Lung microvascular endothelial cell (primary cell): ENCODE measurements at places on chromosomes 11 and 22.
A peak's percentile ranks its signal among the peaks of the same experiment; 100 is the strongest.

GRCh38 chr11:8503910-8504364 is 90.1 kb downstream of the STK33 start:
- DNase-seq: no peak

DNA sequence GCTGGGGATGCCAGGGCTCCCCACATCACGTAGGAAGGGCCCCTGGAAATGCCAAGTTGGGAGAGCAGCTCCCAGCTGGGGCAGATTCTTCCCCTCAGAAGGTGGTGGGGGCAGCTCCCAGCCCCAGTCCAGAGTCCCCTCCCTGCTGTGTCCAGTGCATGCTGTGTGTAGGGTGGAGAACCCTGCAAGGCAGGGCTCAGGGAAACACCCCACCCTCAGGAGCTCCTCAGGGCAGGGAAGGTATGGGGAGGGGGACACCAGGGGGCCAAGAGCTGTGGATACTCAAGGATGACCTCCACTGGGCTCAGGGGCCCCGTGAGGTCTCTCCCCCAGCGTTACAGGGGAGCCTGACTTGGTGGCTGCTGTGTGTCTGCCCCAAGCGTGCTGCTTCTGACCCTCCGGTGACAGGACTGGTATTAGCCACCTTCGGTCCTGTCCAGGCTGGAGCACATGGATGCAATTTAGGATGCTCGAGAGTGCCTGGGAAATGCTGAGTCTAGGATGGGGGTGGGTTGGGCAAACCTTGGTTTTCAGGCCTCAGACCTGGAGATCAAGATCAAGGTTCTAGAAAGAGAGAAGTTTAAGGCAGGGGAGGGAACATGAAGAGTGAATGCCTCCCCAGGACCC is 16.1 kb upstream of the CABP7 start:
- no peak for DNase-seq

- no peak for DNase-seq
These were observed 15.2 kb upstream of the NUP160 start for GRCh38 chr11:47863189-47863897.

- no peak for DNase-seq
These were observed 10.1 kb upstream of the B4GALNT4 start for GRCh38 chr11:359181-359714.

GRCh38 chr11:75558939-75559843 is 2.9 kb upstream of the SERPINH1 start:
- DNase-seq: peak; percentile 54

DNA sequence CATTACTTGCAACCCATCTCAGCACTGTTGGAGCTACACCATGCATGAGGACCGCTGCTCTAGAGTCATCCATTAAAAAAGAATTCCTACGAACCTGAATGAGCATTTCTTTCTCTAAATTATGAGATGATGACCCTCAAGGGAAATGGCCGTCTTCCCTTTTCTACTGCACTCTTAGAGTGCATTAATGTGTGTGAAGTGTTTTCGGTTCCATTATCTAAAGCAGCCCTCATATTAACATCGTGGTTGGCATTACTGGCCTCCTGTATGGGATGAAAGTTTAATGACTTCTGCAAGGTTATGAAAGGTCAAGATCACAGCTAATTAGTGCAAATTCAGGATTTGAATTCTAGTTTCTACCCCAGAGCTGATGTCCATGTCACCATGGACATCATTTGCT is 16.7 kb downstream of the CD44 start:
- no peak for DNase-seq

DNA sequence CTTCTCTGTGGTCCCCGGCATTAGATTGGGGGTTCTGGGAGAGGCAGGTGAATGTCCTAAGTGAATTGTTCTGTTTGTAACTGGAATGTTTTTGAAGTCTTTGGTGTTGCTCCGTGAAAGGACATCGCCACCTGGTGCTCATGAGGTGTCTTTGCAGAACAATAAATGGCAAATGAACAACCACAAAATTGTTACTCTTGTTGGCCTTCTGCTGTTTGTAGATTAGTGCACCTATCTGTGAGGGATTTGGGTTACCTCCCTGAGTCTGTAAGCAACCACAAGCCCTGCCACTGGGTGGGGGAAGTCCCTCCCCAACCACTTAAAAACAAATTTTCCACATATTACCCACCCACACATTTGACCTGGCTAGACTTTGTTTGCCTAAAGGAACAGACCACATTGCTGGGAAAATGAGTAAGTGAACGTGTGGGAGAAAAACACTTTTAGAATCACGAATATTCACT is 4.7 kb downstream of the MPEG1 start:
- peak; percentile 78 for DNase-seq

- DNase-seq: no peak
These were observed 106.2 kb downstream of the IGLL1 start for GRCh38 chr22:23473901-23474300.

DNA sequence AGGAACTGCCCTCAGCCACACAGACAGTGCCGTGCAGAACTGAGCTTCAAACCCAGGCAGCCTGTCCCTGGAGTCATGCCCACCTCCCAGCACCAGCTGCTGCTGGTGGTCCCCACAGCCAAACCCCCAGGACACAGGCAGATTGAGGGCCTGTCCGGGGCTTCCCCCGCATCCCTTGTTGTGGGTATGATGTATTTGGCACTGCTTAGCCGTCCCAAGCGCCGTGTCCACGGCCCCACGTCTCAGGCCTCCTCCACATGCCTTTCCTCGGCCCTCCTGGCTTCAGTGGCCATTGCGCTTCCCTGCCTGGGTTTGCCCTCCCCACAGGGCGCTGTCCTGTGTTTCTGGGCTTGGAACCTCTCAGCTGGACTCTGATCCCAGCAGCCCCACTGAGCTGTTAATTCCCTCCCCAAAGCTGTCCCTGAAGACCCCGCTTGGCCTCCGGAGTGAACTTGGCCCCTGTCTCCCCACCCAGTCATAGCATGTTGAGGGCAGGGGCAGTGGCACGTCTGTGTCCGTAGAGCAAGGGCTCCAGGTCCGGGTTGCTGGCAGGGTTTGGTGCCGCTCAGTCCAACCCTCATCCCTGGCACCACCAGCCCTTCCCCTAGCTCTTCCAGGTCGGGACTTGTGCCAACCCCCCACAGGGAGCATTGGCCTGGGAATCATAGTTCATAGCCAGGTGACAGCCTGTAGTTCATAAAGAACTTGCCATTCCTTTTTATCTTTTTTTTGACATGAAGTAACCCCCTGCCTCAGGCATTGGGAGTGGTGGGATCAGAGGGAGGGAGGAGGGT is 34.5 kb upstream of the TEF start:
- DNase-seq: no peak

GRCh38 chr11:36455658-36456111 is 54.4 kb downstream of the TRAF6 start:
- DNase-seq: no peak

- no peak for DNase-seq
These were observed 12.7 kb upstream of the KAT5 start for GRCh38 chr11:65699306-65699705.

DNA sequence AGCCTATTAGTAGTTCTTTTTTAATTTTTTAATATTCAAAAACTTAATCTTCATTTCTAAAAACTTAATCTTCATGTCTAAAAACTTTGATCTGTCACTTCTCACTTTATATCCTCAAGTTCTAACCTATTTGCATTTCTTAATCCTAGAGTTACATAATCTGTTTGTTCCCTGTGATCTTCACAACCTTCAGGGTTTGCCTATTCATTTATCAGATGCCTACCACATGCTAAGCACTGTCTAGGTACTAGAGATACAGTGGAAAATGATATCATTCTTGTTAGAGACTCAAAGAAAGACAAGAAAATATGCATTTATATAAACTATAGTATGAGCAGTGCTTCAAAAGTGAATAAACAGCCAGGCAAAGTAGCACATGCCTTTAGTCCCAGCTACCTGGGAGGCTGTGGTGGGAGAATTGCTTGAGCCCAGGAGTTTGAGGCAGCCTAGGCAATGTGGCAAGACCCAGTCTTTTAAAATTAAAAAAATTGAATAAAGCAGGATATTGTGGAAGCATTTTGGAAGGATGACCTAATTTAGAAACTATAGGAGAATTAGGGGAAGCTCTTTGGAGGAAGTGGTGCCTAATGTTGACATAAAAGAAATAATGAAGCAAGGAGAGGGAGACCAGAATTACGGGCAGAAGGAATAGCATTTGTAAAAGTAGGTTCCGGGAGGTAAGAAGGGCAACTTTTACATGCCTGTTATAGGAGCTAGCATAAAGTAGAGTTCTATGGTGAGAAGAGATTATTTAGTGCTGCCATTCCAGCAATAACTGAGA is 54.4 kb upstream of the GRK2 start:
- no peak for DNase-seq

DNA sequence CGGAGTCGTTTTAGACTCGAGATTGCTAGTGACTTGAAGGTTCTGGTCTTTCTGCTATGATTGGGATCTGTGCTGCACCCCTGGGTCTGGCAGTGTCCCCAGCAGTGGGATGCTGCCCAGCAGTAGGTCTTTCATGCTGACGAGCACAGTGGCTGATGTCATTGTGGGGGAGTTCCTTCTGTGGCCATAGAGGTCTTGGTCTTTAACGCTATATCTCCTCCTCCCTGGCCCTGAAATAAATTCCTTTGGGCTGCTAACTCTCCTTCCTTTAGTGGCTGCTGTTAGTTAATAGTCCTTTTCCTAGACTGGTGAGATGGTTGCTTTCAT is 136.3 kb downstream of the TEAD1 start:
- DNase-seq: no peak

- DNase-seq: no peak
These were observed 17.1 kb downstream of the SC5D start for GRCh38 chr11:121309688-121310087.

- DNase-seq: no peak
These were observed 74.2 kb downstream of the DCDC1 start for GRCh38 chr11:31295308-31295707.

DNA sequence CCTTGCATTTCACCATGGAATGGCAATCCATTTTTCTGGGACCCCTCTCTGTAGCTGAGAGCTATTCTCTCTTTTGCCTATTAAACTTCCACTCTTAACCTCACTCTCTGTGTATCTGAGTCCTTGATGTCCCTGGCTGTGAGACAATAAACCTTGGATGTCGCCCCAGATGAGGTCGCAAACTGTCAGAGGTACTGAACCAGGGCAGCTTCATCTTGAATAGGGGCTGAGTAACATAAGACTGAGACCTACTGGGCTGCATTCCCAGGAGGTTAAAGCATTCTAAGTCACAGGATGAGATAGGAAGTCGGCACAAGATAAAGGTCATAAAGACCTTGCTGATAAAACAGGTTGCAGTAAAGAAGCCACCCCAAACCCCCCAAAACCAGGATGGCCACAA is 68.0 kb downstream of the RSF1 start:
- DNase-seq: peak; percentile 11

DNA sequence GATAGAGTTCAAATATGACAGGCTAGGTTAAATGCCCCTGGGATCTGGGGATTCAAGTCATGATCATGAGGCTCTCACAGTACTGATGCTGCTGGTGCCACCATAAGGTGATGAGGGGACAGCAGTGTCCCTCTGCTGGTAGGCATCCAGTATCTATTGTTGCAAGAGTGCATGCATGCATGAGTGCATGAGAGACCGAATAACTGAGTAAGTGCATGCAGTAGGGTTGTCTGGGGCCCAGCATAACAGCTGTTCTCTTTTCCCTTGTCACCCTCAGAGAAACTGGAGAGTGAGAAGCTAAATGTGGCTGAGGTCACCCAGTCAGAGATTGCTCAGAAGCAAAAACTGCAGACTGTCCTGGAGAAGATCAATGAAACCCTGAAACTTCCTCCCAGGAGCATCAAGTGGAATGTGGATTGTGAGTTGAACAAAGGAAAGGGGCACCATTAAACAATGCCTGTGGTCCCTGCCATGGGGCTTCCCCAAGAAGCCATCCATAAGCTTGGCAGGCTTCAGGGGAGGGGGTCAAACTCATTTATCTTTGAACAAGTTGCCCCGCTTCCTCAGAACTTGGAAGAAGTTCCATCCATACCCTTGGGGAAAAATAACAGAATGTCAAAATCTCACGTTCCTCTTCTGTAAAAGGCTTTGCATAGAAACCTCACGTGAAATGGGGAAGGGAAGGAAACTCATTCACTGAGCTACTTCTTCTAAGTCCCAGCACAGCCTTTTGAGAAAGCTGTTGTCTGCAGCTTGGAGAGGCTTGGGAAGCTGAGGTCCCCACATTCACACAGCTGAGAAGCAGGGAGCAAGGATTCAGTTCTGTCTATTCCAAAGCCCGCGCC is 119.0 kb downstream of the PARVA start:
- DNase-seq: no peak

DNA sequence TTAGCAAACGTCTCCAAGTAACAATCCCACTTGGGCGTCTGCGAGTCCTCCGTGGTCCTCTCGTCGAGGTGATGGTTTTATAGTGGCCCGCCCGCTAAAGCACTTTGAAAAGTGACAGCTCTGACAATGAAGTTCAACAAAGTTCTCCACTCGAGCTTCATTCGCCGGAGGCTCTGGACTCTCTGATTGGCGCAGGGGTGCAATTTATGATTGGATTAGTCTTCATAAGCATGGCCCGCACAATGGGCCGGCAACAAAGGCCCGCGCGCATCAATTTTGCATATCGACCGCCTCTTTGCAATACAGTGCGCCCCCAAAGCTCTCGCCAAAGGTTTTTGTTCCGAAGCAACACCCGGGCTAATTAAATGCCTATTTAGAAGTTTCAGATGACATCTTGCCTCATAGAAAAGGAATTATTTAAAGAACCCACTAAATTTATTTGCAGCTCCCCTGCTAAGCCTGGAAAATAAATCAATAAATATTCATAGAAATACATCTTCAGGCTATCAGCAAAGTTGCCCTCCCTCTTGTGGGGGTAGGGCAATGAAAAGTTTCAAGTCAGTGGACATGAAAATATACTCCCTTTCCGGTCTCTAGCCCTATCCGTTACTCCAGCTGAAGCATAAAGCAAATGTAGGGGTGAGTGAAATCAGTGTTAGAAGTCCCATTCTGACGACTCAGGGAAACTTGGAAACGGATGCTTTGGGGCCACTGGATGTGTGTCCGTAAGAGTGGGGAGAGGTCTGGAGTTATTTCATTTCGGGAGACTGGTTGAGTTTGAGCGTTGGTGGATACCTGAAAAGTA is at the start of gene DBX1:
Gene DBX1, minus strand, starts transcription at position 51 of the 805 bp plus-strand sequence. CDS start 151 bp downstream, outside the sequence.
- no peak for DNase-seq

DNA sequence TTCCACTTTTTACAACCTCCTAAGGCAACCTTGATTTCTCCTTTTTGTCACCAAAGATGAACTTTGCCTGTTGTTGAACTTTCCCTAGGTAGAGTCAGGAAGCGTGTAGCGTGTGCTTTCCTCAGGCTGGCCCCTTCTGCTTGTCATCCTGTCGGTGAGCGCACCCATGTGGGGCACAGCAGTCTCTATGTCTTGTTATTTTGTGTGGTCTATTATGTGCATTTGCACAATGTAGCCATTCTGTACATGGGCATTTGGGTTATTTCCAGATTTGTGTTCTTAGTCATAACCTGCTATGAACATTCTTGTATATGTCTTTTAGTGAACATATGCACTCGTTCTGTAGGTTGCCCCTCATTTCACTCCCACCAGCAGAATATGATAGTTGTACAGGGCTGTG is 34.9 kb downstream of the CABIN1 start:
- no peak for DNase-seq
